ENCODE measurements at places on chromosomes 16 and 17. TPM values are rescaled to one million over a fixed set of nuclear protein-coding genes. Genes with fewer than 3 reads are reported as not detected.

GRCh38 chr16:11004973-11005610, 60.7 kb downstream of the CLEC16A start:
- no peak for DNase-seq

AMDHD2 gene
- 24.9 TPM for total RNA-seq

DNA sequence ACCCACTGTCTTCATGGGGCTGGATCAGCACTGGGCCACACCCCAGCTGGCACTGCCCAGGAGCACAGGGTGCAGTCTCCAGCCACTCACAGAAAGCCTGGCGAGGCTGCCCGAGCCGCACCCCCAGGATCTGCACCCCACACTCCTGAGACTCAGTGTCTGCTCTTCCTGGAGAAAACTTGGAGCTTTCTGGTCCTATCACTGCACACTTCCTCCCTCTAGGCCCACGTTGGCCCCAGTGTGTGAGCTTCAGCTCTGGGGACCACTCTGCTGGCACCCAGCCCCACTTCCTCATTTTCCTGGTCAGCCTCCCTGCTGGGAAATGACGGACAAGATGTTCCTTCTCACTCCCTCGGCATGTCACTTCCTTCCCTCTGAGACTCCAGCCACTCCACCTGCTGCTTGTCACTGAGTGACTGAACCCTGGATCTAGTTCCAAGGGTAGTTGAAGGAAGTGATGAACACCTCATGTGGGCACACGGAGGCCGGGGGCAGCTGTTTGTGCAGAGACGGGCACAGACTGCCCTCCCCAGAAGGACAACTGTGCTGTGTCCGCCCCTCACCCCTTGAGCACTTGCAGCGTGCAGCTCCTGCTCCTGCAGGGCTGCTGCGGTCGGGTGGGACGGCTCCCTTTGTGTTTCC, 29.0 kb downstream of the ZC3H18 start:
- DNase-seq: peak; percentile 81

- DNase-seq: no peak
Observed at GRCh38 chr16:82037666-82038065, 2.6 kb downstream of the HSD17B2 start.

DNA sequence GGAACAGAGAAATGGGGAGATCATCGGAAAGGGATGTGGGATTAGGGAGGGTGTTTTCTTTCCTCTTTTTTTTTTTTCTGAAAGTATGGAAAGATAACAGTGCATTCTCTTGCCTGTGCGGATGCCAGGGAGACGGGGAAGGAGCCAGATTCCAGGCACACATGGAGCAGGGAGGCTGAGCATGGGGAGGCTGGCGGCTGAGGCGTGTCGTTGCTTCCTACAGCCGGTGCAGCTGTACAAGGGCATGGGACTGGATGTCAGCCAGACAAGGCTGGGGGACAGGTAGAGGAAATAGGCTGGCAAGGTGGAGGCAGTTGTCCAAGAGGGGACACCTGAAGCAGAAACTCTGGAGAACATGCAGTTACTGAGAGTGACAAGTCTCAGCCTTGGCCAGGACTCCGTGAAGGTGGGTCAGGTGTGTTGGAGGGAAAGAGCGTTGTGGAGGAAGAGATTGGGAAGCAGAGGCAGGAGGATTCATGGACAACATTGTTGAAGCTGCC, 16.6 kb upstream of the ADORA2B start:
- no peak for DNase-seq

- DNase-seq: no peak
Observed at GRCh38 chr17:41864498-41864835, 756 bp downstream of the KLHL11 start.

GRCh38 chr16:80993307-80993706, 13.4 kb downstream of the CMC2 start:
- no peak for DNase-seq

NOTUM gene
- 1.2 TPM for total RNA-seq

- no peak for DNase-seq
Observed at GRCh38 chr16:71572497-71573116, 4.3 kb downstream of the TAT start.

GRCh38 chr16:47018223-47018891, 44.9 kb upstream of the DNAJA2 start:
- peak; percentile 73 for DNase-seq

- DNase-seq: no peak
Observed at GRCh38 chr17:72467841-72468653, 347.2 kb downstream of the SOX9 start.

- no peak for DNase-seq
Observed at GRCh38 chr16:81703177-81704155, 75.6 kb upstream of the PLCG2 start.

DNA sequence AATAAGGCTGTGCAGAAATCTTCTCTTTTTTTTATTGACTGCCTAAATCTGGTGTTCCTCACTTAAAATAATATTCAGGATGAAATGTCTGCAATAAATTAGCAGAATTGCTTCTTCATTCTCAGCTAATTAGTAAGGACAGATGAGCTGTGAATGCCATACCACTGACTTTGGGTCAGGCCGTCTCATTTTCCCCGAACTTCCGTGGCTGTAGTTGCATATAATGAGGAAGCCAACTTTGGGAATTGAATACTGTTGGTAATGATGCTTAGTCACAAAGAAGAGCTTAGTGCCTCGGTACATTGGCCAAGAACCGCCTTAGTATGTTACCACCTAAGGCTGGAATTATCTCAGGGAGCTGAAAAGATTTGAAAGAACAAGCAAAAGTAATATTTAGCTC, 47.6 kb downstream of the NUP93 start:
- DNase-seq: no peak

CFDP1 gene
- total RNA-seq: 33.7 TPM

GRCh38 chr17:17722906-17723353, 41.7 kb downstream of the RAI1 start:
- no peak for DNase-seq

GRCh38 chr17:75454193-75454592, 2.2 kb upstream of the TMEM94 start:
- DNase-seq: no peak

GRCh38 chr17:14118951-14119350, 49.6 kb downstream of the COX10 start:
- no peak for DNase-seq

SCPEP1 gene
- 35.4 TPM for total RNA-seq

WNT3 gene
- 3.9 TPM for total RNA-seq

- no peak for DNase-seq
Observed at GRCh38 chr17:5210091-5210490, 18.4 kb upstream of the ZNF594 start.

Data from right lobe of liver (tissue), 6 donors.